PC-9 (cell line): ENCODE measurements at places on chromosomes 2 and 18. TPM values are rescaled to one million over a fixed set of nuclear protein-coding genes. Genes with fewer than 3 reads are reported as not detected.

The CNTNAP5 gene
- not detected in 2 replicates for total RNA-seq

The CABLES1 gene
- 10.0 and 11.8 TPM in 2 replicates for total RNA-seq

The MC2R gene
- total RNA-seq, result not detected in 2 replicates

The MC5R gene
- total RNA-seq, result not detected in 2 replicates

The PHOSPHO2 gene
- 5.3 and 5.9 TPM in 2 replicates for total RNA-seq

The KIAA2012 gene
- not detected in 2 replicates for total RNA-seq

The NAT8 gene
- not detected in 2 replicates for total RNA-seq

The SLC66A2 gene
- 24.3 and 28.0 TPM in 2 replicates for total RNA-seq

DNA sequence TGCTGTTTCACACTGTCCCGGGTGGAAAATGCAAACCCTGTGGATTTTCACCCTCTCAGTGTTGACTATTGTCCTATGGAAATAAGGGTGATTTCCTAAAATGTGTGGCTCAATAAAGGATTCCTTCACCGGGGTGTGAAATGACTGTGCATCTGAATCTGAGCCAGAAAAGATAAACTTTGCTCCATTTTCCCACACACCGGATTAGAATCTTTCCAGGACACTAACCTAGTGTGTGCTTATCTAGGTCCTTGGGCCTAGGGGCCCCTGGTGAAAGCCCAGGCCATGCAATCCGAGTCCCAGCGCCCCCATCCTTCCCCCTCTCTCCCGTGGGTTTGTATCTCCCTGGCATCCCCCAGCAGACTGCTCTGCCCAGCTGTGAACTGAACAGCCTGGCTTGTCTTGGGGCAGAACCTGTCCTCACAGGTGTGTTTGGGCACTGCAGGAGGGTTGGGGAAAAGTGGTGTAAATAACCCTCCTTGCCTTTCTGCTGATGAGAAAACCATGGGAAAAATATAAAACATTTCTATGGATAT lies 17.3 kb downstream of the KLHL29 start:
- no peak overlapping the region for H3K27ac ChIP-seq
- no peaks in the 10 kb centered on the region; the same call in 1 of the 2 replicates for H3K4me1 ChIP-seq
- DNase-seq, result no peak
- H3K27me3 ChIP-seq, result no peaks in the 10 kb centered on the region
- H3K4me3 ChIP-seq, result no peak overlapping the region

DNA sequence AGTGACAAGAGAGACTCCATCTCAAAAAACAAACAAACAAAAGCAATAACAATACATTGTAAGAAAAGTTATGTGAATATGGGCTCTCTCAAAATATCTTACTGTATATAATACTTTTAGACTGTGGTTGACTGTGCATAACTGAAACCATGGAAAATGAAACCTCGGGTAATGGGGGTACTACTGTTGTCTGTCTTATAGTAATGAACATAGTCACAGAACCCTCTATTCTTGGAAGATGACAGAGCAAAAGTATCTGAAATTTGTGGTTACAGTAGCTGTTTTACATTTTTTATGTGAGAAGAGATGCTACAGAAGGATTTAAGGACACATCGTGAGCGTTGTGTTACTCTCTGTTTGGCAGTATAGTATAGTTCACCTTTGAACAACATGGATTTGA lies 60.5 kb downstream of the MAP4K4 start:
- H3K4me3 ChIP-seq, result no peak overlapping the region; the same call in 1 of the 2 replicates
- no peaks in the 10 kb centered on the region for H3K27me3 ChIP-seq
- H3K4me1 ChIP-seq, result peaks cover 68% of the 10 kb centered on the region
- H3K27ac ChIP-seq, result peak overlapping the region; percentile 73
- no peak for DNase-seq
- H3K36me3 ChIP-seq, result peaks cover 6% of the 10 kb centered on the region; the same call in 1 of the 2 replicates

- H3K27me3 ChIP-seq, result peaks cover 41% of the 10 kb centered on the region
- DNase-seq, result no peak
- H3K4me3 ChIP-seq, result no peak overlapping the region
- H3K36me3 ChIP-seq, result no peaks in the 10 kb centered on the region
Observed at GRCh38 chr2:10831400-10831985, 18.9 kb upstream of the PDIA6 start.

- no peaks in the 10 kb centered on the region for H3K36me3 ChIP-seq
- no peak for DNase-seq
- H3K4me3 ChIP-seq, result no peak overlapping the region
- H3K27me3 ChIP-seq, result no peaks in the 10 kb centered on the region
Observed at GRCh38 chr2:182229297-182229696, 197.5 kb downstream of the PDE1A start.

GRCh38 chr2:159183346-159183745 lies 103.2 kb downstream of the WDSUB1 start:
- no peaks in the 10 kb centered on the region for H3K36me3 ChIP-seq
- no peaks in the 10 kb centered on the region for H3K27me3 ChIP-seq
- H3K4me1 ChIP-seq, result no peaks in the 10 kb centered on the region
- H3K4me3 ChIP-seq, result no peak overlapping the region
- no peak for DNase-seq

DNA sequence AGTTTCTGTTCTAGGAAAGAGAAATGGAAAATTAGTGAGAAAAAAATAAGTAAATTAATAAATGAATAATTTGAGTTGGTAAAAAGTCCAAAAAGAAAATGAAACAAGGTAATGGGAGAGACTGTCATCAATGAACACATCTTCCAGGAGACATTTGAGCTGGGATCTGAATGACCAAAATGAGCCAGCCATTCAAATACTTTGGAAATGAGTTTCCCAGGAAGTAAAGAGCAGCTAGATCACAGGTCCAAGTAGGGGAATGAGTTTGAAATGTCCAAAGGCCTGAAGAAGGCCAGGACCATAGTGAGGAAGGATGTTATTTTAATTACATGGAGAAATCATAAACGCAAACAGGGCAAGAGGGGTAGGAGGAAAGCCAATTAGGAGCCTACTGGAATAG lies 6.6 kb upstream of the DNAH7 start:
- no peaks in the 10 kb centered on the region for H3K27me3 ChIP-seq
- H3K4me3 ChIP-seq, result no peak overlapping the region
- no peaks in the 10 kb centered on the region for H3K36me3 ChIP-seq
- no peak overlapping the region for H3K27ac ChIP-seq

GRCh38 chr2:86646865-86647264 lies 23.2 kb upstream of the RNF103 start:
- DNase-seq, result no peak
- no peaks in the 10 kb centered on the region for H3K27me3 ChIP-seq
- no peak overlapping the region for H3K4me3 ChIP-seq
- no peaks in the 10 kb centered on the region for H3K36me3 ChIP-seq
- no peaks in the 10 kb centered on the region for H3K4me1 ChIP-seq
- no peak overlapping the region for H3K27ac ChIP-seq

DNA sequence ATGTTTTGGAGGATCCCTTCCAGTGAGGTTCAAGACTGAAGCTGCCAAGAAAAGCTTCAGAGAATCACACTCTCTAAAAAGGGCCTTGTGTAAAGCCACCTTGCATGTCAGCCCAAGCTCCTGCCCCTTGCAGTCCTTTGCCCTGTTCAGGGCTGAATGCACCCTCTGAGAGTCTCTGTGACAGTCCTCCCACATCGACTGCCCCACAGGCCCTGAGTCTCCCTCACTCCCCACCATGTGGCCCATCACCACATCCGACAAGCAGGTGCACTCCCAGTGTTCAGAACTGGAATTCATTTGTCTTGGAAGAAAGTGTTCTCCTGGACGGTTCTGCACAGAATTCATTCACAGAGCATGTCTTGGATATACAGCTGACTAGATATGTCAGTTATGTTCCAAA lies 31.0 kb downstream of the BCL11A start:
- no peak overlapping the region for H3K27ac ChIP-seq
- peaks cover 84% of the 10 kb centered on the region for H3K27me3 ChIP-seq
- H3K4me3 ChIP-seq, result no peak overlapping the region
- H3K4me1 ChIP-seq, result no peaks in the 10 kb centered on the region
- no peak for DNase-seq
- no peaks in the 10 kb centered on the region for H3K36me3 ChIP-seq

GRCh38 chr2:134462791-134463698 lies 209.2 kb downstream of the MGAT5 start:
- no peaks in the 10 kb centered on the region for H3K27me3 ChIP-seq
- H3K4me3 ChIP-seq, result no peak overlapping the region
- H3K36me3 ChIP-seq, result no peaks in the 10 kb centered on the region
- DNase-seq, result no peak

GRCh38 chr2:216849987-216850386 lies 9.9 kb downstream of the TNP1 start:
- H3K27me3 ChIP-seq, result no peaks in the 10 kb centered on the region
- no peak overlapping the region for H3K27ac ChIP-seq
- DNase-seq, result peak; percentile 69
- H3K4me1 ChIP-seq, result no peaks in the 10 kb centered on the region
- no peak overlapping the region for H3K4me3 ChIP-seq

DNA sequence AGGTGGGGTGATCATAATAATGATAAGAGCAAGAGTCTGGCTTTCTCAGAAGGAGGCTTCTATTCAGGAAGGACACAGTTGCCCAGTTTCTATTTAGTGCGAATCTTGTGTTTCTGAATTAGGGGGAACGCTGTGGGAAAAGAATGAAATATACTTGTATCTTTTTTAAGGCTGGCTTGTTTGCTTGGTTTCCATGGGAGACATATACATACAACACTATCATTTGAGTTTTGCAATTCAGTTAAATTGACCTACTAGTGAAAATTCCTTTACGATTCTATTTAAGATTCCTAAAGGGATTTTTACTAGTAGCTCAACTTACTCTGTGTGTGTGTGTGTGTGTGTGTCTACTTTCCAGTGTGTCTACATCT lies 24.7 kb upstream of the ANKRD62 start:
- H3K4me1 ChIP-seq, result no peaks in the 10 kb centered on the region
- DNase-seq, result no peak
- H3K27me3 ChIP-seq, result no peaks in the 10 kb centered on the region
- no peak overlapping the region for H3K27ac ChIP-seq

GRCh38 chr2:73284296-73285158 lies at the start of gene FBXO41:
FBXO41 (minus strand) TSS chr2:73284478; CDS start chr2:73269630, 14,848 bp downstream.
- peak within 1 kb of the TSS; percentile 97 for H3K4me3 ChIP-seq
- peak; percentile 46 for DNase-seq
- H3K4me1 ChIP-seq, result peaks cover 18% of the 10 kb centered on the region
- H3K36me3 ChIP-seq, result no peaks in the 10 kb centered on the region

GRCh38 chr2:96097951-96098823 lies 18.2 kb downstream of the ADRA2B start:
- no peak overlapping the region for H3K27ac ChIP-seq
- DNase-seq, result no peak
- H3K4me1 ChIP-seq, result peaks cover 9% of the 10 kb centered on the region
- no peak overlapping the region for H3K4me3 ChIP-seq
- H3K36me3 ChIP-seq, result no peaks in the 10 kb centered on the region
- peaks cover 9% of the 10 kb centered on the region; the same call in 1 of the 2 replicates for H3K27me3 ChIP-seq

DNA sequence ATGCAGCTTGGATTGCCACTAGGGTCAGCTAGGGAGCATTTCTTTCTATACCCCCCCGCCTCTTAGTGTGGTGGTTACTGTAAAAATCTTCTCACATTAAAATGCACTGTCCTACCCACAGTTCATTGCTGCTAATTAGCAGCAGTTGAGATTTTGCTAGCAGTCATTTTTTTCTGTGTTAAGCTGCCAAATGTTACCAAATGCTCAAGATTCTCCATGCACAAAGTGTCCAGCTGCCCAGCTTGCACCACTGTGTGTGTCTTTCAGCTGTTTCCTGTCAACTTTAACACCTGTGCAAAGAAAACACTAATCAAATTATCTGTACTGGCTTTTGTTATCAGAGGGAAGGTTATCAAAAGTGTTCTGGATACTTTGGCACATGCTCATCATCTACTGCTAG lies 679.3 kb downstream of the NR4A2 start:
- H3K4me1 ChIP-seq, result no peaks in the 10 kb centered on the region

DNA sequence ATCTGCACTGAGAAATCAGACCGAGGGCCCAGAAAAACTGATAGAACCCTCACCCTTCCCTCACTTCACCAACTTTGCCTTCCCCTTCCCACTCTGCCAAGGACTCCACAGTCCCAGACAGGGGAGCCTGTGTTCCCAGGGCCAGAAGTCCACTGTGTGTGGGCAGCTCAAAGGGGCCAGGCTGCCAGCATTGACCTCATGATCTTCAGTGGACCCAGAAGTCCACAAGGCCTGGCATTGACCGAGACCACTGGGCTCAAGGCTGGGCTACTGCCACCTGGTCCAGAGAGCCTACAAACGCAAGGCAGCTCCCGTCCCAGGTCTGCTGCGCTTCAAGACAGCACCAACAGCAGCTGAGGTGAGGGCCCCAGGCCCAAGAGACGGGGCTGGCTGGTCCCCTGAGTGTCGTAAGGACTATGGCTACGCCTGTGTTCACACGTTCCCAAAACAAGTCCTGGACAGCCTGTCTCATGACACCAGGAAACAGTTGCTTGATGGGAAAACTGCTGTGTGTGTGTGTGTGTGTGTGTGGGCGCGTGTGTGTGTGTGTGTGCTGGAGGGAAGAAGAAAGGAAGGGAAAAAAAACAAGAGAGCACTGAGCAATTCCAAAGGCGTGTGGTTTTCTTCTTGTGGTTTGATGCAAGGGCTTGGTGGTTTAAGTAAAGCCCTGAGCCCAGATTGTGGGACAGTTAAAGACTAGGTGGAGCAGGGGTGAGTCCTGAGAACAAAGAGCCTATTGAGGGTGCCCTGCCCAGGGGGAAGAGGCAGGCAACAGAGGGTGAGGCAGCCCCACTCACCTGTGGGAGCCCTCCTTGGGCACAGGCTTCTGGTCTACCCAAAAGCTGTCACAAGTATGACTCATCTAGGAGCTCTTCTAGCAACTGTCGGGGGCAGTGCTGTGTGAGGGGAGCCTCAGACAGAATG lies 46.6 kb upstream of the ZBTB7C start:
- no peaks in the 10 kb centered on the region for H3K27me3 ChIP-seq
- DNase-seq, result peak; percentile 99
- H3K4me3 ChIP-seq, result no peak overlapping the region
- H3K36me3 ChIP-seq, result no peaks in the 10 kb centered on the region
- peaks cover 73% of the 10 kb centered on the region for H3K4me1 ChIP-seq

DNA sequence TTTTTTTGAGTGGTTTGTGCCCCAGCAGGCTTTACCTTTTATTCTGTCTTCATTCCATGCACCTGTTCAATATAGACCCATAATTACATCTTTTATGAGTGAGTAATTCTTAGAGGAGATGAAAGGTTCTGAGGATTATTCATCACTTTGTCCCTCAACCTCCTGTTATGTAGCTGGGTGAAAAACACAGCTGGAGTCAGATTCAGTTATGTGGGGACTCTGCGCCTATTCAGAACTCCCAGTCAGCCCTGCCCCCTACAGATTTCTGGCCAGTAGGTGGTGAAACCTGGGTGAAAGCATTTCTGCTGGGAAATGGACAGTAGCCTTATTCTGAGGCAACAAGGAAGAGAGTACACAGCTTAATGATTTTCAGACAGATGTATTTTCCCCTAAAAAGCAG lies 107.8 kb downstream of the MGAT5 start:
- no peak overlapping the region for H3K4me3 ChIP-seq
- H3K27me3 ChIP-seq, result no peaks in the 10 kb centered on the region
- H3K36me3 ChIP-seq, result no peaks in the 10 kb centered on the region
- H3K4me1 ChIP-seq, result no peaks in the 10 kb centered on the region; the same call in 1 of the 2 replicates

GRCh38 chr18:68721681-68722583 lies 7.0 kb upstream of the TMX3 start:
- H3K36me3 ChIP-seq, result no peaks in the 10 kb centered on the region
- no peaks in the 10 kb centered on the region for H3K4me1 ChIP-seq
- no peak for DNase-seq
- no peaks in the 10 kb centered on the region for H3K27me3 ChIP-seq
- no peak overlapping the region for H3K4me3 ChIP-seq
